ENCODE measurements at places on chromosomes 13 and 19.
A peak's percentile ranks its signal among the peaks of the same experiment; 100 is the strongest.

- peak; percentile 10 for DNase-seq
Observed at GRCh38 chr13:49098198-49098597, 121.9 kb upstream of the MLNR start.

GRCh38 chr19:588741-589692 is 664 bp upstream of the HCN2 start:
- DNase-seq, result no peak

DNA sequence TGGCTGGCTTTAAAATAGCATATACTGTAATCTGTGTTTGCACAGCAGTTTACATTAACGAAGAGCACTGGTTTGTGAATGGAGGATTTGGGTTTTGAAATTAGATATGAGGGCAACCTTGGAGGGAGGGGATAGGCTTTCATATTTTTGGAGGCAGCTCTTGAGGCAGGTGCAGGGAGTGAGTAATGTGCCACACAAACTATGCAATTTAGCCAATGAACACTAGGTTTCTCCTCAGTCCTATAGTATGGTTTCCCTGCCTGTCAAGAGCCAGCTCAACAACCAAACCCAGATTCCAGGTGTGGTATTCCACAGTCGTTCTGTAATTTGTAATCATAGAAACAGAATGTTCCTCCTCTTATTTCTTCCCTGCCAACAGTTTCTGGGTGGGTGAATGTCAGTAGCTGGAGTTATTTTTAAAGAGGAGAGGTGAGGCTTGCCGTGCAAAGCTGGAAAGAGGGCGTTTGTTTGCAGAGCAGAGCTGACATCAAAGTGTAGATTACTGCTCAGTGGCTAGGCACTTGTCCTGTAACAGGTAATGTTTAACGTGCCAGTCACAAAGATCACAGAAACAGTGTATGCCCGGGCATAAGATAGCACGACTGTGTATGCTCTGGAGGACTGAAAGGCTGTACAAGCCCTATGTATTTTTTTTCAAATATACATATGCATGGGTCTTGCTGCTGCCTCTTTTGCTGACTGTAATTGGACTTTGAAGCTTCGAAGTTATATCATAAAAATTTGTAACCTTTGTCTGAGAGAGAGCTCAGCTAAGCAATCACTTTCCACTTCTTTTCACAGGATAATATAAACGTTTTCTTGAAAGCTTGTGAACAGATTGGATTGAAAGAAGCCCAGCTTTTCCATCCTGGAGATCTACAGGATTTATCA is 124.2 kb downstream of the LMO7 start:
- no peak for DNase-seq

DNA sequence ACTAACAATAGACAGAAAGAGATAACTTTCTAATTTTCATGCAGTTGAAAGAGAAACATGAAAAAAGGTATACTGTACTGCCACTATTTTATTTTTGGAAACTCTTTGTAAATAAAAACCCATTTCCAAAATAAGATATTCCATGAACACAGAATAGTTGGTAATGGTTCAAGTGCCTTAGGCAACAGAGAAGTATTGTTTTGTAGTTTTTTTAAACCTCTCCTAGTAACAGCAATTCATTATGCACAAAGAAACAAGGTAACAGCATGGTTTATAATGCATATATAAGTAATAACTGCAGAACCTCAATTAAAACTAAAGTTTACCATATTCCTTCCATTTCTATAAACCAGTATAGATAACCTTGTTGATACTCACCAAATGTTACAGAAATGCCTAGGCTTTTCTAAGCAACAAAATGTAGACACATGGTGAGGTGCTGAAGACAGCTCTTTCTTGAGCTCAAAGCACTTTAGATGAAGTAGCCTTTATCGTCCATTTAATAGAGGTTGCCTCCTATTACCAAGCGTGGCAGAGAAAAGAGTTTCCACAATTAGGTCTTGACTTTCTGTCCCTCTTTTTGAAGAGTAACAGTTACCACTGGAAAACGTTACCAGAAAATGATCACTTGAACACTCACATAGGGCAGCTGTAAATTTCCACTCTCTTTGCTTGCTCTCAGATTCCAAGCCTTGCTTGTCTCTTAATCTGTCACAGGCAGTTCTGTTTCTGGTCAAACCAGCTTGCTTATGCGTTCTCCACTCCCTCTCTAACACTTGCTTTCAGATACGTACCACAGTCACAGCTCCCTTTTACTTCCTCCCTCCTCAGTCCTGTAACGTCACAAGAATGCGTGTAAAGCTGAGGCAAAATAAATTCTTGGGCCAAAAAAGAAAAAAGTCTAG is 42.9 kb downstream of the CAB39L start:
- DNase-seq, result no peak

- DNase-seq, result no peak
Observed at GRCh38 chr13:37899753-37900152, 30.2 kb upstream of the TRPC4 start.

- no peak for DNase-seq
Observed at GRCh38 chr13:69956839-69957238, 150.8 kb upstream of the ATXN8OS start.

DNA sequence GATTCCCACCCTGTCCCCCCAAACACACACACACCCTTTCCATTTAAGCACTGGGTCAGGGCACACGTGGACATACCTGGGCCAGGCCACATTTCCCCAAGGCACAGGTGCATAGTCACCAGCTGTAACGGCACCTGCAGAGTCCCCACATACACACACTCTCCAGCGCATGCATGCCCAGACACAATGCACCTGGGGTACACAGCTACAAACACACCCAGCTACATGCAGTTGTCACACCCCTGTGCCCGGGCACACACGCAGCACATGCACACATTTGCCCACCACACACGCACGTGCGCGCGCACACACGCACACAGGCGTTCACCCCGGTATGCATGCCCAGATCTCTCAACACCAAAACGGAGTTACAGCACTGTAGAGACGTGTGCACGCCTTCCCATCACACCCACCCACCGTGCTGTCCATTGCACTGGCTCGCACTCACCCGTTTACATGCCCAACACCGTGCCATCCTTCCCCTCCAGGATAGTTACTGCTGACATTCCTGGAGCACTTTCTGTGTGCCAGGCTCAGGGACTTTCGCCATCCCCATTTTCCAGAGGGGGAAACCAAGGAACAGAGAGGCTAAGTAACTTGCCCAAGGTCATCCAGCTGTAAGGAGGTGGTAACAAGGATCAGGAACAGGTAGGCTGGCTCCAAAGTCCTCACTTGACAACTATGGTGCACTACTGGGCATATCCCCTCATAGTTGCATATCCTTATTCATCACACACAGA is 749 bp upstream of the SHANK1 start:
- no peak for DNase-seq

DNA sequence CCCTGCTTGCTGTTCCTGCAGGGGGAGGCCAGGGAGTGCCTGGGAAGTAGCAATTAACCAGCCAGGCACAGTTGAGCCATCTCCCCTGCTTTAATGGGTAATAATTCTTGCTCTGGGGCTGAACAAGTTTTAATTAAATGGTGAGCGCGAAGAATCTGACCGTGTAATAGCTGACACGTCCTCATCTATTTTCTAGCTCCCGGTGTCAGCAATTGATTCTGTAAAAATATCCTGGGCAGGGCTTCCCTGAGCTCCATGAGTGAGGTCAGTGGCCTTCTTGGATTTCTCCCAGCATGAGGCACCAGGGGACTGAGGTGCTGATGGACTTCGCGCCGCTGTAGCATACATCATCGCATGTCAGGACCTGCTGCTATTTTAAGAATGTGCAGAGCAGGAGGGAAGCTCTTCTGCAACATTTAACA is 26.9 kb downstream of the SIPA1L3 start:
- DNase-seq, result no peak

- DNase-seq, result no peak
Observed at GRCh38 chr13:84430015-84430414, 547.7 kb upstream of the SLITRK1 start.
